Activated naive CD4-positive, alpha-beta T cell treated with anti-CD3 and anti-CD28 coated beads, Interleukin-2, amount 10 ng/mL, durations not matched to agents 7 days and 5 days (primary cell): ENCODE measurements at places on chromosomes 2 and 18.
A peak's percentile ranks its signal among the peaks of the same experiment; 100 is the strongest.

DNA sequence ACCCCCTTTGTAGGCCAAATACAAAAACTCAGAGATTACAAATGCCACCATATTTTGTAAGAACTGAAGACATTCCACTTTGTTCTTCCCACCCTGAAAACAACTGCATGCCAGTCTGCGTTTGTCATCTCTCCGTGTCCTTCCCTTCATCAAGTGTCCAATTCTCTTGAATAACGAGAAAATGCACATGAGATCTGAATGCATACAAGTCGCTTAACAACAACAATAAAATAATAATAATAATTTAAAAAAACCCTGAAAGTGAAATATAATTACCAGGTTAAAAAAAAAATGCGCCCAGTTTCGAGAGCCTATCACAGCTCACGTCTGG is 2.0 kb upstream of the SETBP1 start:
- peaks cover 2% of the 10 kb centered on the region for H3K4me1 ChIP-seq
- peaks cover 14% of the 10 kb centered on the region for H3K27me3 ChIP-seq
- no peak for DNase-seq
- no peak overlapping the region for H3K27ac ChIP-seq
- H3K4me3 ChIP-seq = peak overlapping the region; percentile 62

- no peak overlapping the region for H3K4me3 ChIP-seq
- H3K4me1 ChIP-seq = no peaks in the 10 kb centered on the region
- peaks cover 29% of the 10 kb centered on the region for H3K36me3 ChIP-seq
- no peak overlapping the region for H3K27ac ChIP-seq
These were observed 67.2 kb upstream of the UBXN4 start for GRCh38 chr2:135674453-135674852.

DNA sequence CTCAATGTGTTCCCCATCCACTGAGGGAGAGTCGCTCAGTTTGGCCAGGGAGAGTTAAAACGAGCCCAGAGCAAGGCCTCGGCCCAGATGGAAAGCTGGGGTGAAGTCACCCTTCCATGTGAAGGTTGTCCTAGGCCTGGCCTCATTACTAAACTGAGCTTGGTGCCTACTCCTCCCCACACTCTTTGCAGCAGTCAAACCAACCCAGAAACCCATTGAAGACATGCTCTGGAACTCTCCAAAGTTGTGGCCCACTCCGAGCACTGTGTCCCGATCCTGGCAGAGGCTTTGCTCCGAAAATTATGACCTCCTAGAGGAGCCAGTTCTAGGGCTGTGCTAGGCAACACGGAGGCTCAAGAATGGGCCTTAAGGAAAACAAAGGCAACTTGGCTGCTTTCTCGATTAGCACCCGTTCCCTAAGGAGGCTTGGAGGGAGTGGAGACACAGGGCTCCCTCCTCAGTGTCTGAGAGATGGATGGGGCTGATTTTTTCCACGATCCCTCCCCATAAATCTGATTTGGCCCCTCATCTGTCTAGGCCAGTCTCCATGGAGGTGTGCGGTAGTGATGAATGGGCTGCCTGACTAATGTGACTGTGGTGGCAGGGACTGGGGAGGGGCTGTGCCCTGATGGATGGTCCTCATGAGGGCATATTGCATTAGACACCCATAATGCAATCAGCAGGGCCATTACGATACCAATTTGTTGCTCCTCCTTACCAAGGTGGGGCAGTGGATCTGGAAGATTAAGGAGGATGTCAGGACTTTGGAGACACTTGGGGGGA is 11.7 kb upstream of the CYP26B1 start:
- peaks cover 21% of the 10 kb centered on the region for H3K27me3 ChIP-seq
- H3K27ac ChIP-seq = no peak overlapping the region
- H3K36me3 ChIP-seq = no peaks in the 10 kb centered on the region
- DNase-seq = no peak

DNA sequence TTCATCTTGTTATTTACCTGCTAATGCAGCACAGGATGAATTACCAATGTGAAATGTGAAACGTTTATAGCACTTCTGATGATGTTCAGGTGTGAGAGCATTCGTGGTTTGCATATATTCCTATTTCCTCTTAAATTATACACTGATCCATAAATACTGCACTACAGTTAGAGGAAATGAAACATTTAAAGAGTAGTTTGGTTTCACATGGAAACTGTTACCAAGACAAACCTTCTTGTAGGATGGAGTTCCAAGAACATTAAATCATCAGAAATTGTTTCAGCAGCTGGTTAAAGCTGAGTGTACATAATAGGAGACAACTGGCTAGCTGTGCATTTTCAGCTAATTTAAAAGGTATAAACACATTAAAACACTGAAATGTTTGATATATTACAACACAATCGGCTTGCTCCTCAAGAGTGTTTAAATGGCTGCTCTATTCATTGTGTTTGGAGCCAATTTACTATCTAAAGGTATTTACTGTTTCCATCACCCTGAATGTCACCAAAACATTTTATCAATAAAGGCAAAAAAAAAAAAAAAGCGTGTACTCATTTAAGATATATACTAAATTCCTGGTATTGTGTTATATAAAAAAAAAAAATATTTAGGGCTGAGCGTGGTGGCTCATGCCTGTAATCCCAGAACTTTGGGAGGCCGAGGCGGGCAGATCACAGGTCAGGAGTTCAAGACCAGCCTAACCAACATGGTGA is 100.6 kb downstream of the DYM start:
- H3K36me3 ChIP-seq = peaks cover 29% of the 10 kb centered on the region
- DNase-seq = no peak
- no peaks in the 10 kb centered on the region for H3K27me3 ChIP-seq
- peaks cover 17% of the 10 kb centered on the region for H3K4me1 ChIP-seq

DNA sequence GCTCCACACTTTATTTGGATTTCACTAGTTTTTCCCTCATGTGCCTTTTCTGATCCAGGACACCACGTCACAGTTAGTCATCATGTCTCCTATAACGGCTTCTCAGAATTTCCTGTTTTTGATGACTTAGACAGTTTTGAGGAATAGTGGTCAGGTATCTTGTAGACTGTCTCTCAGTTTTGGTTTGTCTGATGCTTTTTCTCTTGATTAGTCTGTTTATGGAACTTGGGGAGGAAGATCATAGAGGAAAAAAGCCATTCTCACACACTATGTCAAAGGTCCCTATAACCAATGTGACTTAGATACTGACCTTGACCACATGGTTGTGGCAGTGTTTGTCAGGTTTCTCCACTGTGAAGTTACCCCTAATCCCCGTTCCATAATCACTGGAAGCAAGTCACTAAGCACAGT is 89.0 kb downstream of the RAPH1 start:
- no peak for DNase-seq
- peaks cover 11% of the 10 kb centered on the region for H3K4me1 ChIP-seq
- H3K4me3 ChIP-seq = no peak overlapping the region
- peaks cover 1% of the 10 kb centered on the region for H3K36me3 ChIP-seq

- no peak overlapping the region for H3K4me3 ChIP-seq
- no peaks in the 10 kb centered on the region for H3K36me3 ChIP-seq
- no peak overlapping the region for H3K27ac ChIP-seq
These were observed 75.4 kb upstream of the ST6GAL2 start for GRCh38 chr2:106961328-106961727.

GRCh38 chr2:119751706-119752105 is 8.0 kb upstream of the PTPN4 start:
- no peaks in the 10 kb centered on the region for H3K4me1 ChIP-seq
- no peaks in the 10 kb centered on the region for H3K36me3 ChIP-seq
- no peak overlapping the region for H3K4me3 ChIP-seq

- DNase-seq = no peak
- no peaks in the 10 kb centered on the region for H3K36me3 ChIP-seq
- peaks cover 27% of the 10 kb centered on the region for H3K27me3 ChIP-seq
- H3K27ac ChIP-seq = peak overlapping the region; percentile 50
- H3K4me3 ChIP-seq = no peak overlapping the region
These were observed 51.0 kb upstream of the GORASP2 start for GRCh38 chr2:170878066-170878465.

DNA sequence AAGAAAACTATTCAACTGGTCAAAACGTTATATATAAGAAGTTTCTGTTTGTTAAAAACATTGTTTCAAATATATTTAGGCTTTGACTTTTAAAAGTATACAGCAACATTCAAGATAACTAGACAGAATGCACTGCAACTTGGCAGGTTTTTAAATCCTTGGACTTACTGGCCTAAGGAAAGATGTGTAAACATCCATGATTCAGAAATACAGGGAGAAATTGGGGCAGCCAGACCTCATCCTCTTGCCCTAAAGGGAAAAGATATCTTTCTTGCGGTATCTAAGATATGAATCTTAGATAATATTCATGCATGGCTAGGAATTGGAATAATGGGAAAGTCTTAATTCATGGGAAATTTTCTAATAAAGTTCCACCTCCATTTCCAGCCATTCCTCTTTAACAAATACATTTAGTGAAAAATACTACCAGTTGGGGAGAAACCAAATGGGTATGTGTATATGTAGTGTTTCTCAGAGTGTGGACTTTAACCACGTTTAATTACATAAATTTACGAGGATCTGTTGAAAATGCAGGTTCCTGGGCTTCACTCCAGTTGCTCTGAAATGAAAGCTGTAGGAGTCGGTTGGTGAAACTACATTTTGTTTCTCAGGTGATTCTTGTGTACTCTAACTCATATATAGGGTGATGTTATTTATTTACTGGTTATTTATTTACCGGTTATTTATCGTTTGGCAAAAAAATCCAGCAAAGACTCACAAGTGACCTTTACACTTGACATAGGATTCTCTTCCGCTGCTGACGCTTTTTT is 587 bp upstream of the TANK start:
- peak overlapping the region; percentile 94 for H3K4me3 ChIP-seq
- no peak for DNase-seq
- H3K4me1 ChIP-seq = peaks cover 44% of the 10 kb centered on the region
- peak overlapping the region; percentile 99 for H3K27ac ChIP-seq
- H3K27me3 ChIP-seq = peaks cover 3% of the 10 kb centered on the region
- peaks cover 37% of the 10 kb centered on the region for H3K36me3 ChIP-seq

- H3K4me3 ChIP-seq = no peak overlapping the region
- no peak overlapping the region for H3K27ac ChIP-seq
- no peaks in the 10 kb centered on the region for H3K4me1 ChIP-seq
- H3K27me3 ChIP-seq = peaks cover 21% of the 10 kb centered on the region
These were observed 37.9 kb upstream of the C1GALT1C1L start for GRCh38 chr2:43714164-43714563.

DNA sequence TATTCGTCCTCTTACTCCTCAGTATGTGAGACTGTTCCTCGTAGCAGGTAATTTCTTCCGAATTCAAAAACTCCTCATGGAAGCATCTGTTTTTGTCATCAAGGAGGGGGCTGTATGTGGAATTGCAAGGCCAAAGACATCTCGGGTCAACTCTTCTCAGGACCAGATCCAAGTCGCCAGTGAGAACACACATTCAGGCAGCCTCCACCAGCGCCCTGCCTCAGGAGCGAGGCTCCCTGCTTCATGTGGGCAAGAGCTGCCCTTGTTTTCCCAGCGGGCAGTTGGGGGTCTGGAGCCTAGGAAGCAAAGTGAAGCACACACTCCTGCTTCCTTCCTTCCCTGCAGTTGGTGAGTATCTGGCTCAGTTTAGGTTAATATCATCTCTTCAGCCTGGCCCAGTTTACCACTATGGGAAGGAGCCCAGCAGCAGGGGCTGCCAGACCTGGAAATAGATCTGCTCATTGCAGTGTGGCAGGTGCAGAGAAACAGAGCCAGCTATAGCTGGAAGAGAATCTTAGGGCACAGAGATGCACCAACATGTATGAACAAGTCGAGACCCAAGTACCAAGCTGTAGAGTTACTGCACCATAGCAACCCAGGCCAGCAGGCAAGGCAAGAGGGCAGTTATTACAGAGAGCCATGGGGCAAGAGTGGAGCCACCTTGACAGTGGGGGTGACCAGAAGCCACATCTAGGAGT is 25.3 kb downstream of the TMEM127 start:
- H3K27ac ChIP-seq = peak overlapping the region; percentile 97
- H3K27me3 ChIP-seq = no peaks in the 10 kb centered on the region
- H3K4me1 ChIP-seq = peaks cover 45% of the 10 kb centered on the region
- H3K4me3 ChIP-seq = no peak overlapping the region
- peaks cover 15% of the 10 kb centered on the region for H3K36me3 ChIP-seq
- no peak for DNase-seq

DNA sequence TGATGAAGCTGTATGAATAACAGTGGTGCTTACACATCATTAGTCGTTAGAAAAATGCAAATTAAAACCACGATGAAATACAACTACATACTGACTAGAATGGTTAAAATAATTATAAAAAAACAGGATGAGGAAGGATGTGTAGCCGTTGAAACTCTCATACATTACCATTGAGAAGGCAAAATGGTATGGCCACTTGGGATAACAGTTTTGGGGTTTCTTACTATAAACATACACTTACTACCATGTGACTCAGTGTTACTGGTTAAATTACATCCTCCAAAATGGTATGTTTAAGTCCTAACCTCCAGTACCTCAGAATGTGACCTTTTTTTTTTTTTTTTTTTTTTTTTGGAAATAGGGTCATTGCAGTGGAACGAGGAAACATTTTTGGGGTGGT is 58.4 kb downstream of the UBE2E3 start:
- no peak overlapping the region for H3K27ac ChIP-seq
- no peak for DNase-seq
- no peaks in the 10 kb centered on the region for H3K27me3 ChIP-seq
- peaks cover 10% of the 10 kb centered on the region for H3K4me1 ChIP-seq
- H3K4me3 ChIP-seq = no peak overlapping the region

DNA sequence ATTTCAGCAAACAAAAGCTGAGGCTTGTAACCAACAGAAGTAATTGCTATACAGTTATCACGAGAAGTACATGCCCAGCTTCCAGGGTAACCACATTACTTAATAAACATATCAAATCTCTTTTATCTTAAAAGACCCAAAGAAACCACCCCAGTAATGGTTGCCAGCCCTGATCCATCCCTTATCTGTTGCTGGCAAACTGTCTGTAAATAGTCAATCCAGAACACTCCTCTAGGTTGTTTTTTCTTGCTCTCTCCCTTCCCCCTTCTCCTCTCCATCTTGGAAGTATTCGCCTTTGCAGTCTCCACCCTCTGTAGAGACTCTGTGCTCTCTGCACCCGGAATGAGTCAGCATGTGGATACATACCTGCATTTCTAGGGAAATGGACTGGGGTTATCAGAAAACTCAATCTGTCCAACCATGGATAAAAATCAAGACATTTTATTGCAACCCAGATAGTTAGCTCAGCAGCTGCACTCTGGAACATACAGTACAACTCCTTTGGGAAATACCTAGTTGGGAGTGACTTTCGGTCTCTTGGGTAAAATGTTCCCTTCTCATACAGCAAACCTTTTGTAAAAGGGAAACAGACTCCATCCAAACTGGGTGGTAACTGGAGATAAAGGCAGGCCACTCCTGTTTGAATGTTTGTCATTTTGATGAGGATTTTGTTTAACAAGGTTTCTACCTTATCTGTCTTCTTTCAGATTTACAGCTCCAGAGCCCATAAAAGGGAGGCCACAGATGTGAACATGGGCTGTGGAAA is 123.5 kb upstream of the FOSL2 start:
- H3K36me3 ChIP-seq = peaks cover 26% of the 10 kb centered on the region
- H3K4me3 ChIP-seq = no peak overlapping the region
- DNase-seq = no peak

GRCh38 chr2:9092383-9093282 is 89.1 kb upstream of the MBOAT2 start:
- H3K36me3 ChIP-seq = no peaks in the 10 kb centered on the region
- no peaks in the 10 kb centered on the region for H3K4me1 ChIP-seq
- DNase-seq = no peak
- no peak overlapping the region for H3K27ac ChIP-seq
